ENCODE measurements at places on chromosomes 6 and 20. TPM values are rescaled to one million over a fixed set of nuclear protein-coding genes. Genes with fewer than 3 reads are reported as not detected.

- DNase-seq = no peak
Measured at GRCh38 chr6:12245763-12246718, 44.1 kb upstream of the EDN1 start.

- DNase-seq = no peak
Measured at GRCh38 chr6:121800047-121800446, 364.6 kb downstream of the GJA1 start.

DNA sequence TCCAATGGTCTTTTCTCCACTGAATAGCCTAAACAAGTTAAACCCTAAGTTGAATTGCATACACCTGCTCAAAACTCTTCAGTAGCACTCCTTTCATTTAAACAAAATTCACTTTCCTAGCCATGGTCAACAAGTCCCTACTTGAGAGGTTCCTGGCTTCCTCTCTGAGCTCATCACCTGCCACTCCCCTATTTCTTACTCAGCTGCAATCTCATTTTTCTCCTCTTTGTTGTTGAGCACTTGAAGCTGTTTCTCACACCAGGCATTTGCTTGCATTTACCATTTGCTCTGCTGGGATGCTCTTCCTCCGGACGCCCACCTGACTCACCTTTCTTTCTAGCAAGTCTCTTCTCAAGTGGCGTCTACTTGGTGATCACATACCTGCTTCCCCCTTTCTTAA, 38.5 kb downstream of the EDN1 start:
- DNase-seq = no peak

- DNase-seq = no peak
Measured at GRCh38 chr20:7091655-7092054, 324.2 kb downstream of the BMP2 start.

GRCh38 chr6:11947063-11947462, 65.0 kb upstream of the HIVEP1 start:
- DNase-seq = no peak

GRCh38 chr20:19688031-19688806, 69.8 kb upstream of the RIN2 start:
- peak; percentile 47 for DNase-seq

DNA sequence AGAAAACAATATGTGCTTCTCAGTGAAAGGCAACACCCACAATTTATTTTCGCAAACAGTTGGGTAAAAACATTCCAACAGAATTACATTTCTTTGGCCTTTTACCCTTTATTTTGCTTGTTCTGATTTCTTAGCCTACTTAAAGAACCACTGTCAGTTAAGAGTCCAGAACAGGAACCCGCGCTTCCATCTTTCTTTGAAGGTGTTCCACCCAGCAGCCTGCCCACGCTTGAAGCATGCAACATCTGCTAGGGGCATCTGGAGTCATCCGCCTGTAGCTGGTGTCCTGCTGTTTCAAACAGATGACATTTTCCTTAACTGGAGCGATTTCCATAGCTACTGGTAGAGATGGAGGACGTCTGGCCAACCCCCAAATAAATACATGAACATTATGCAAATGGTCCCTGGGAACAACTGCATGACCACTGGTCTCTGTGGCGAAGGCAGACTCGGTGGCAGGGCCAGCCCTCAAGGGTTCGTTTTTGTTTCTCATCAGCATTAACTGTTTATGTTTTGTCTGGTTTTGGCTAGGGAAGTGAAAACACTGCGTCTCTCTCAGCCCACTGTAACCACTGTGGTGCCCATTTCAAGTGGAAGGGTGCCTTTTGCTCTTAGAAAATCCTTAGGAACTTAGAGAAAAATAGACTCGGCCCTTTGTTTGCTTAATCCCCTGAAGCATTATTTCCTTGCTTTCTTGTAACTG, 51.6 kb downstream of the LAMA4 start:
- peak; percentile 37 for DNase-seq

CDH4 gene
- not detected for polyA plus RNA-seq

GABRR2 gene
- polyA plus RNA-seq = 0.18 TPM

EPM2A gene
- 2.7 TPM for polyA plus RNA-seq

BMP7 gene
- polyA plus RNA-seq = 0.10 TPM

Data from SK-N-SH (cell line).